ENCODE measurements at places on chromosomes 11 and 22. TPM values are rescaled to one million over a fixed set of nuclear protein-coding genes. Genes with fewer than 3 reads are reported as not detected.

Gene SLC25A18
- total RNA-seq = 0.16 TPM

Gene SLC22A6
- not detected for total RNA-seq

Gene PAMR1
- 22.2 TPM for total RNA-seq

Gene INCENP
- total RNA-seq = 23.9 TPM

Gene GAL3ST1
- total RNA-seq = not detected

Gene AMOTL1
- total RNA-seq = 39.7 TPM

Gene RGL4
- not detected for total RNA-seq

Gene APOBEC3A
- total RNA-seq = not detected

Gene GAB4
- total RNA-seq = not detected

Gene APOL4
- 0.24 TPM for total RNA-seq

Measured in epithelial cell of alveolus of lung (primary cell).